Stimulated activated CD4-positive, alpha-beta T cell treated with anti-CD3 and anti-CD28 coated beads, Interleukin-15, amount 100 ng/mL, for 48 hours (primary cell): ENCODE measurements at places on chromosomes 4 and X.

DNA sequence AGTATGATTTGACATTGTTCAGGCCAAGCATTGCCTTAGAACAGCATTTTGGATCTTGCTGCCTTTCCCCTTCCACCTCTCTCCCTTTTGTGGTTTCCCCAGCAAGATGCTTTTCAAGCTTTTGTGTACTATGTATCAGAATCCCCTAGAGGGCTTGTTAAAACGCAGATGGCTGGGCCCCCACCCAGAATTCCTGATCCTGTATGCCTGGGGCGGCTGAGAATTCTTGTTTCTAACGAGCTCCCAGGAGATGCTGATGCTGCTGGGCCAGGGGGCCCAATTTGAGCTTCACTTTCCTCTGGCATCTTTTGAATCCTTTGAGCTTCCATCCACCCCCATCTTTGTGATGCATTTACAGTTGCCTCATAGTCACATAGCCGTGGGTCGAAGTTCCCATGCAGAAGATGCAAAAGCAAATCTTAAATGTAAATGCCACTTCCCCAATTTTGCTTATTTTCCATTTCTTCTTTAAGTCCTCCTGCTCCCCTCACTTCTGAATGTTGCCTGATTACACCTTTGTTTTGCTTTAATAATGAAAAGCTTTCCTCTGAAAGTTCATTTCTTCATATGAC lies 18.5 kb downstream of the HCCS start:
- DNase-seq, result no peak

- DNase-seq, result no peak
Observed at GRCh38 chrX:39633293-39633692, 464.5 kb downstream of the BCOR start.

- no peak for DNase-seq
Observed at GRCh38 chr4:150348079-150348478, 233.9 kb upstream of the MAB21L2 start.

- no peak for DNase-seq
Observed at GRCh38 chrX:18099745-18100144, 120.9 kb downstream of the BEND2 start.

DNA sequence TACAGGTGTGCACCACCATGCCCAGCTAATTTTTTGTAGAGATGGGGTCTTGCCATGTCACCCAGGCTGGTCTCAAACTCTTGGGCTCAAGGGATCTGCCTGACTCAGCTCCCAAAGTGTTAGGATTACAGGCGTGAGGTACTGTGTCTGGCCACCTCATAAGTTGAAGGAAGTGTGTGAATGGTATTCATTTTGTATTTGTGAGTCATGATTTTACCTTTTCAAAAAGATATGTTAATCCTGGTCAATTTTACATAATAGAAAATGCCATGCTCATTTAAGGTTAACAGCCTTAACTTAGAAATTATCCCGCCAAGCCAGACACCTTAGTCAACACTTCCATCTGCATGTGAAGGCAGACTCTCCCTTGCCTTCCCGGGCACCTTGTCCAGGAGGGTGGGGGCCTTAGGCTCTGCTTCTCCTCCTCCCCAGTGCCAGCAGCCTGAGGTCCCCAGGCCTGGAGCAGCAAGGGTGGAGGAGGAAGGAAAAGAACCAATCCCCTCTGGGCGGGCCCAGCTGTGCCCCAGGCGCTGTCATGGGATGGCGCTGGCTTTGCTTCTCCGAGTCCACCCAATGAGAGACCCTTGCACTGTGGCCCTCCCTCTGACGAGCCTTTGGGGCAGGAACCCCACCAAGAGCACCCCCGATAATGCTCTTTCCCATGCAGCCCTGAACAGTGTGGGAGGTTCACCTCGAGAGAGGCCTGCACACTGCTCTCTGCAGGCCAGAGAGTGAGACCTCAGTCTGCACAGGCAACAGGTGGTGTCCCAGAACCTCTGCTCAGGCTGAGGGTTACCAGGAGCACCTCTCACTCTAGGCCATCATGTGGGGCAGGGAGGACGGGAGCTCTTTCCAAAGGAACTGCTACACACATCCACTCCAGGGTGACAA lies 37.3 kb downstream of the RNF212 start:
- DNase-seq, result no peak

- no peak for DNase-seq
Observed at GRCh38 chr4:153781717-153782416, 7.0 kb downstream of the SFRP2 start.

GRCh38 chr4:8725071-8725841 lies 132.7 kb downstream of the CPZ start:
- no peak for DNase-seq

- DNase-seq, result no peak
Observed at GRCh38 chr4:178784491-178784890, 1342.3 kb upstream of the AGA start.

DNA sequence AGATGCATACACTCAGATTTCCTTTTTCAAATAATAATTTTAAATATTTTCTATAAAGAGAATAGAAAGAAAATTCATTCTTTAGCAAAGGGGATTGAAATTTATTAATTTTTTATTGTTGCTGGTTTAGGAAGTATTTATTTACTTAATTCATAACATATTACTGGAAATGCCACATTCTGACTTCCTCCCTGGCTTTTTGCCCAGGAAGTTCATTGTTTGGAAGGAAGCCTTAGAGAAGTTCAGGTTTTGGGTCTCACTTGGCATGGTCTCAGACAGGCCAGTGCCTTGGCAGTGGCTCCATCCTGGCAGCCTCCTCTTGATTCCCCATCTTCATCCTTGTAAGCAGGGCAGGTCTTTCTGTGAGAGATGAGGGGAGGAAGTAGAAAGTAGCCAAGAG lies 50.5 kb downstream of the IL15 start:
- no peak for DNase-seq

GRCh38 chrX:136954930-136955329 lies 74.4 kb upstream of the RBMX start:
- no peak for DNase-seq

GRCh38 chr4:124028182-124028581 lies 631.6 kb downstream of the SPRY1 start:
- no peak for DNase-seq

GRCh38 chrX:112997991-112998390 lies 157.4 kb upstream of the AMOT start:
- DNase-seq, result no peak

GRCh38 chr4:20857081-20857480 lies 156.8 kb downstream of the PACRGL start:
- DNase-seq, result no peak

DNA sequence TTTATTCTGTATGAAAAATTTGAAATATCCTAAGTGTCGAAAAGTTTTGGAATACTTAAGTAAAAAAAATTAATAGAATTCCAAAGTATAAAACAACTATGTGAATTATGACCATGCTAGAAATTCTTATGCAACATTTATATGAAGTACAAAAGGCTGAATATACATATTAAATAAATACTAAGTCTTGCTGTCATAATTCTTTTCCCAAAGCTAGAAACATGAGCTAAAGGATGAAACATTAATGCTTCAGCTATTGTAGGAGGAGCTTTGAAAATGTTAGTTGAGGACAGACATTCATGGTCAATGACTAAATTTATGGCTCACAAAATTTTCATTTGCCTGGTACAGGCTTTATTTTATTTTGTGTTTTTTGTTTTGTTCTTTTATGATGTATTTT lies 207.3 kb downstream of the GABRB1 start:
- no peak for DNase-seq

DNA sequence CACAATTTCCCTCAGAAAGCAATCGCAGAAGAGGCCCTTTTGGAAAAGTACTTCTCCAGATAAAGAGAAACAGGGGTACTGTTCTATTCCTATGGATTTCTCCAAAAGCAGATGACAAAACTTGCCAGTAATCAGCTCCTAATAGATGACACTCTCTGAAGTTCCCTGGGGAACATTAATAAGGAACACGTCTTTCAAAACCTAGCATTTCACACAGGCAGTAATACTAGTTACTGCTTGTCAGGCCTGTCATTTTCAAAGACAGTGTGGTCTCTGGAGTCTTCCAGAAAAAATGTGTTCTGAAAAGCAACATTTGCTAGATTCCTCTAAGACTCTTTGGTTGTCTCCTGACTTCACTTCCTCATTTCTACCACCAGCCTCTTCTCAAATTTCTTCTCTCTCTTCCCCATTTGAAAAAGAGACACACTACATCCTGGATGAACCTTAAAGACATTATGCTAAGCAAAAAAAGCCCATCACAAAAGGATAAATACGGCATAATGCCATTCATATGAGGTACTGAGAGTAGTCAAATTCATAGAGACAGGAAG lies 47.3 kb downstream of the CHRDL1 start:
- no peak for DNase-seq

DNA sequence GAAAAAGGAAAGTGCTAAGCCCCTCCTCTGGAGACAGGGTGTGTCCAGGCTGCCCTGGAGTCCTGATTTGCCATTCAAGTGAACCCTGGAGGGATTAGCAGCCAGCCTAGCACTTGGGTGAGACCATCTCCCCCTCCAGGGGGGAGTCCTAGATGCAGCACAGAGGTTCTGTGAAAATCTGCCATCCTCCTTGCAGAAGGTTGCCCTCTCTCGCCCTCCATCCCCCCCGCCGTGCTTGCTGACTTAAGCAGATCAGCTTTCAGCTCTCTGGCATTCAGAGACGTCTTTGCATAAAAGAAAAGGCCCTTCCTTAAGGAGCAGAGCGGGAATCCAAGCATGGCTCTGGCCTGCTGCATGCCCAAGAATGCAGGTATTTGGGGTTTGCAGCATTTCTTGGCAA lies 102.1 kb upstream of the SCML1 start:
- DNase-seq, result no peak

GRCh38 chrX:136829413-136829812 lies 48.7 kb upstream of the ARHGEF6 start:
- DNase-seq, result no peak

GRCh38 chr4:43325220-43325967 lies 432.9 kb downstream of the GRXCR1 start:
- DNase-seq, result no peak

GRCh38 chrX:46978341-46979291 lies 66.4 kb downstream of the JADE3 start:
- peak; percentile 57 for DNase-seq

GRCh38 chr4:8394061-8394519 lies 46.4 kb downstream of the ACOX3 start:
- DNase-seq, result no peak

DNA sequence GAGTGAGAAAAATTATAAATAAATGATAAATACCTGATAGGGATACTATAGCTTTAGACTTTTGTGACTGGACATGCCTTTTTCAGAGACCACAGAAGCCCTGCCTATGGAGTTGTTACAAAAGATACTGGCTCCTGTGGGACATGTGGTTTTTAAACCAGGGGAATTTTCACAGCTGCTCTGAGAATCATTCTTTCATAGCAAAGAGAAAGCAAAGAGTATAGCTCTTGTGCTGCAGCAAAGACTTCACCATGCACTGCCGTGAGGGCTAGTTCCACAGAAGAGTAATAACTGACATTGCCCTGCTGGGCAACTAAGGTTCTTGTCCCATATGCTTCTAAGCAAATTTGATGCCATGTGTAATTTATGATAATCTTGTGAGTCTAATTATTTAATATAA lies 98.2 kb downstream of the MAPK10 start:
- no peak for DNase-seq

- no peak for DNase-seq
Observed at GRCh38 chrX:103608306-103608963, 672 bp downstream of the TCEAL3 start.

GRCh38 chr4:6217716-6218381 lies 17.5 kb upstream of the JAKMIP1 start:
- no peak for DNase-seq

DNA sequence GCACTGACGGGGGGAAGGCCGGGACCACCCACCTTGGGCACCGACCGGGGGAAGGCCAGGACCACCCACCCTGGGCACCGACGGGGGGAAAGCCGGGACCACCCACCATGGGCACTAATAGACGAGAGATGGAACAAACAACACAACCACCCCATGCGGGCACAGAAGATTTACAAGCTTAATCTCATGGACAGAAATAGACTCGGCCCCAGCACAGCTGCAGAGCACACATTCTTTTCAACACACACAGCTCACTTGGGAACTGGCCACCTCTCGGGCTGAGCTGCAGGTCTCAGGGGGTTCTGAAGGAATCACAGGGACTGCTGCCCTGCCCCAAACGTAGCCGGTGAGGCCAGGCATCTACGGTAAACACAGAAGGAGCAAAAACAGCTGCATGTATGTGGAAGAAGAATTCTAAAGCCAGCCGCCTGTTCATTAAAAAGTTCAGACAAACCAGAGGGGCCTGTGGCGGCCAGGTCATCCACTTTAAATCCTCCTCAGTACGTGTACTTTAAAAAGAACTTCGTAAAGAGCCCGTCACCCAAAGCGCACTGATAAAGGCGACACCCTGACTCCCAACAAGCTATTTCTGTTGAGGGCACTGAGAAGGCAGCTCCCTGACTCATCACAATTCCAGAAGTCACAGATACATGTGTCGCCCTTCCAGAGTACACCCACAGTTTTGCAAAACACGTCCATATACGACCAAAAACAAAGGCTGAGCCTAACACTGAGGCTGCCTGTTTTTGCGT lies 17.7 kb downstream of the PPP2R3B start:
- DNase-seq, result no peak

DNA sequence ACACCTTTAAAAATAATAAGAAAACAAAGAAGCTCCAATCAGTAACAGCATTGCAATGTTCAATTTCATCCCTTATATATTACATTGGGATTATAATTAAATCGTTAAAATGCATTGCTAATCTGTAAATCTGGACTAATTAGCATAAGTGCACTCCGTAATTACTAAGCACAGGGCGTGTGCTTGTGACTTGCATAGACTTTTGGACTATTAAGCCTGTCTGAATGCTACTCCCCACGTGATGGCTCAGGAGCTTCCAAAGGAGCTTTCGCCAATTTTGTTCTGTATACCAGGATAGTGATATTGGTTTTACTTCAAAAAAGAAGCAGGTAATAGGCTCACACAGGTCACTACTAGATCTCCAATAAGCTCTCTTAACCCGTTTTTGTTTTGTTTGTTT lies 497.1 kb downstream of the SMARCA1 start:
- no peak for DNase-seq

- no peak for DNase-seq
Observed at GRCh38 chr4:176970853-176971252, 178.1 kb upstream of the VEGFC start.

GRCh38 chr4:55866290-55866907 lies 13.0 kb downstream of the EXOC1 start:
- no peak for DNase-seq

GRCh38 chr4:24470666-24471485 lies 113.5 kb downstream of the DHX15 start:
- DNase-seq, result peak; percentile 12

DNA sequence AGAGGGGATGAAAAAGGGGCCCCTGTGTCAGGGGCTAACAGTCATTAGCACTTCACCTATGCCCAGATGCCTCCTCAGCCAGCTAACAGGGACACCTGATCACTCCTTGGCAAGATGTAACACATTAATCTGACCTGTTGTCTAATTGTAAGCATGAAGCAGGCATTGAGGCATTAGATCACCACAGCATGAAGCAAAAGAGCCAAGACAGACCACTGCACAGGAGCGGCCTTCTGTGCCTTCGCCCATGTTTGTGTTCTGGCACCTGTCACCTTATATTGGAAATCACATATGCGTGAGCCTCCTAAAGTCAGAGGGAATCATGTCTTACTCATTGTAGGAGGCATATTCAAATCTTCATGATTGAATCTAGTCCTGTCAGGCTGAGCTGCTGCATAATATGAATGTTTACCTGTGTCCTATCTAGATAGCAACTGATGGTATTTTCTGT lies 48.4 kb downstream of the PTTG2 start:
- no peak for DNase-seq

- DNase-seq, result no peak
Observed at GRCh38 chr4:8348071-8348470, 78.5 kb downstream of the HTRA3 start.
